Heart right ventricle (tissue), 16 donors: ENCODE measurements at places on chromosomes 1 and 21. TPM values are rescaled to one million over a fixed set of nuclear protein-coding genes. Genes with fewer than 3 reads are reported as not detected.

DNA sequence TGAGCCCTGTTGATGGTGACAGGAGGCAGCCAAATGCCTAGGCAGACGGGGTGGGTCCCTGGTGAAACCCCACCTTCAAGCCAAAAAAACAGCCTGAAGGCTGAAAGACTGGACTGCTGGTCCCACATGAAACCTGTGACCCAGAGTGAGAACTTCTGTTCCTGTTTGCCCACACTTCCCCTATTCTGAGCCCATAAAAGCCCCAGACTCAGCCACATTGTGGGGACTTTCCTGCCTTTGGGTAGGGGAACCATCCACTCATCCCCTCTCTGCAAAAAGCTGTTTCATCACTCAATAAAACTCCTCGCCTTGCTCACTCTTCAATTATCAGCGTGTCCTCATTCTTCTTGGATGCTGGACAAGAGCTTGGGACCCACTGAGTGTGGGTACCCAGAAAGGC is 25.2 kb downstream of the HTR6 start:
- DNase-seq, result no peak

FNBP1L gene
- 26.4 TPM for total RNA-seq

SRGAP2B gene
- total RNA-seq, result 9.9 TPM

HCRTR1 gene
- total RNA-seq, result 0.17 TPM

DNA sequence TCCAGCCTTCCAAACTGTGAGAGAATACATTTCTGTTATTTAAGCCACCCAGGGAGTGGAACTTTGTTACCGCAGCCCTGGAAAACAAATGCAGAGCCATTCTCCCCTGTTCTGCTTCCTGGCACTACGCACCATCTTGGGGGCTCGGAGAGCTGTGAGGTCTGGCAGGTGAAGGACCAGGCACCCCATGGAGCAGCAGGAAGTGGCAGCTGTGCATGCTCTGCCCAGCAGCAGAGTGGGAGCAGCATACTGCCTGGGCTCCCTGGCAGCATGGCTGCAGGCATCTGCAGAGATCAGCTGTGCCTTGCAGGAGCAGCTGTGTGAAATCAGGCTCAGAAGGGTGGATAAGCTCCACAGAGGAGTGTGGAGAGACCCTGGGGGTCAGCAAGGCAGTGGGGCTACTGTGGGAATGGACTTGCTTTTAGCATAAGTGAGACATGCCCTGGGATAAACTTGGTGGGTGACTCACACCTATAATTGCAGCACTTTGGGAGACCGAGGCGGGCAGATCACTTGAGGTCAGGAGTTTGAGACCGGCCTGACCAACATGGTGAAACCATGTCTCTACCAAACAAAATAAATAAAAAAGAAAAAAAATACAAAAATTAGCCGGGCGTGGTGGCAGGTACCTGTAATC is 17.7 kb upstream of the ZSCAN20 start:
- DNase-seq, result no peak

- no peak for DNase-seq
Observed at GRCh38 chr1:30916296-30916695, 7.7 kb upstream of the SDC3 start.

GRCh38 chr1:168110896-168111545 is 25.7 kb downstream of the GPR161 start:
- DNase-seq, result no peak

GRCh38 chr1:214569357-214570004 is 18.1 kb upstream of the PTPN14 start:
- no peak for DNase-seq

LY9 gene
- not detected for total RNA-seq
